Brain pericyte (primary cell): ENCODE measurements at places on chromosomes 5 and 9.

GRCh38 chr5:2217219-2217618, 334.5 kb upstream of the IRX4 start:
- DNase-seq, result no peak

GRCh38 chr5:87121304-87122150, 146.2 kb upstream of the RASA1 start:
- peak; percentile 13 for DNase-seq

DNA sequence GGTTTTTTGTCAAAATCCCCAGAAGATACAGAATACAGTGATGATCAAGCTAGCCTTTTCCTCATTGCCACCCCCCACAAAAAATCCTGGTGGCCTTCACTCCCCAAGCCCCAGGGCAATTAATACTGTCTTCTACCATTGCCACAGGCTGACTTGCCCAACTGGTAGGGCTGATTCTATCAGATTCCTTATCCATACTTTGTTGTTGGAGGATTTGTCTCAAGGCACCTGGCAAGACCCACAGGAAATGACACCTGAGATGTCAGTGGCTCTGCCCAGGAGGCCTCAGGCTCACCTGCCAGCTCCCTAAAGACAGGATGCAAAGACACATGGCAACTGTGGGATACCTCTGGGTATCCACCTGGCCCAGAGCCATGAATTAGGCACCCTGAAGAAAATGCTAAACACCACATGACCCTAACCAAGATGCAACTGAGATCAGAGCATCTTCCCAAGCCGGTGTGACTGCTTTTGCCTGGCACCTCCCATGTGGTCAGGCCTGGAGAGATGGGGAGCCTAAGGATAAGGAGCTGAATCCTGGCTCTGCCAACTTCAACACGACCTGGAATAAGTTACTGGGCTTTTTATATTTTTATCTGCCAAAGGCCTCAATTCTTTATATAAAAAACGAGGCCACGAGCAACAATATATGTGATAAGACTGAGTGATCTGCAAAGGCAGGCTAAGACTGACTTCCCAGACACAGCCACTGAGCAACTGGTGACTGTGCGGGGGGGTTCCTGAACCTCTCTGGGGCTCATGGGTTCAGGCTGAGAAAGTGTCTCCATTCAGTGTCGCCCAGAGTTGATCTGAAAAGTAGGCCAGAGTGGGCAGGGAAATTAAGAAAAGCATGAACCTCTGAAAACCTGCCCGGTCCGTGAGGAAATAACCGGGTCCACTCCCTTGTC, 944 bp downstream of the ATOX1 start:
- no peak for DNase-seq

DNA sequence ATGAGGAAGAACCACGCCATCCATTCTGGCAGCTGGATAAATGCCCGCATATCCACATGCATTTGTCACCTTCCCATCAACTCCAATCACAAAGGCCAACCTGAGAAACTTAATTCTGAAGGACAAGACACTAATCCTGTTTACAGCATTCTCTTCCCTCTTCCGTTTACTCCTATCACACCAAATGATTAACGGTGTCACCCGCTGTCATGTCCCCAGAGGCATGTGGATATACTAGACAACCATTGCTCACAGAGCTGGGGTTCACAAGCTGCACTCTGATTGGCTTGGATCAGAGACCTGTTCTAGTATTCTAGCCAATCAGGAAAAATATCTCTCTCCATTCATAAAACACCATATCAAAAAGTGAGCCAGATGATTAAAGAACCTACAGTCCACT, 3.6 kb downstream of the MACROH2A1 start:
- no peak for DNase-seq

DNA sequence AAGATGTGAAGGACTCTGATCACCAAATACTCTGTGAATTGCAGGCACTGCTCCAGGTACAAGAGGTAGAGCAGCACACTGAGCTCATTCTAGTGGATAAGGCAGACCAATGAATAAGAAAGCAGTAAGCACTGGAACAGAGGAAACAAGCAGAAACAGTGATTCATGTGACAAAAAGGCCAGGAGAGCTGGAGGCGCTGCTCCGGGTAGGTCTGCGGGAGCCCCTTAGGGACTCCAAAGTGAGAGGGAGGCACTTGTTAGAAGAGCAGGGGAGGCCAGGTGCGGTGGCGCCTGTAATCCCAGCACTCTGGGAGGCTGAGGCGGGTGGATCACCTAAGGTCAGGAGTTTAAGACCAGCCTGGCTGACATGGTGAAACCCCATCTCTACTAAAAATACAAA, 231.6 kb upstream of the NFIL3 start:
- DNase-seq, result no peak

- no peak for DNase-seq
These were observed 9.4 kb upstream of the HAVCR1 start for GRCh38 chr5:157068339-157068738.

- no peak for DNase-seq
These were observed 95.2 kb downstream of the APTX start for GRCh38 chr9:32906213-32906612.

DNA sequence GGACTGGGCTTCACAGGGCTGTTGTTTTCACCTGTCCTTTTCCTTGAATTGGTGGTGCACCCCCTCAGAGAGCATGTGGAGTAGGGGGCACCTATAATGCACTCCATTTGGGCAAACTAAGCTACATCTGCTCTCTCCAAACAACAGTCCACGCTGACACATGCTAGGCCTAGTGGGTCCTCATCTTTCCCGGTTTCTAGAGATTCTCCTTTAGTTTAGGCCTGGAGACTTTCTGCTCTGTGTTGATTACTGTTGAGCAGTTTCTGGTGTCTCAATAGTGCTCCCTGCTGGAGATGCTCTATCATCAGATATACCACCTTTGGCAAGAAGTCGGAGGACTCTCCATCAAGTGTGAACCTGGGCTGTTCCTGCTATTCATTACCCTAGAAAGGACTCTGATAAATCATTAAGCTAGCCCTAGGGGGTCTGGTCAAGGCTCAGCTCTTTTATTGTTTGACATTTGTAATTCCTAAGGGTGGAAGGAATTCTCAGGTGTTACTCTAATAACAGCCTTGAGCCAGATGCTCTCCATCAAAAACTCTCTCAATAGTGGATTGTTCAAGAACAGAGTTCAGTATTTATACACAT, 64.0 kb upstream of the FYB1 start:
- peak; percentile 17 for DNase-seq

DNA sequence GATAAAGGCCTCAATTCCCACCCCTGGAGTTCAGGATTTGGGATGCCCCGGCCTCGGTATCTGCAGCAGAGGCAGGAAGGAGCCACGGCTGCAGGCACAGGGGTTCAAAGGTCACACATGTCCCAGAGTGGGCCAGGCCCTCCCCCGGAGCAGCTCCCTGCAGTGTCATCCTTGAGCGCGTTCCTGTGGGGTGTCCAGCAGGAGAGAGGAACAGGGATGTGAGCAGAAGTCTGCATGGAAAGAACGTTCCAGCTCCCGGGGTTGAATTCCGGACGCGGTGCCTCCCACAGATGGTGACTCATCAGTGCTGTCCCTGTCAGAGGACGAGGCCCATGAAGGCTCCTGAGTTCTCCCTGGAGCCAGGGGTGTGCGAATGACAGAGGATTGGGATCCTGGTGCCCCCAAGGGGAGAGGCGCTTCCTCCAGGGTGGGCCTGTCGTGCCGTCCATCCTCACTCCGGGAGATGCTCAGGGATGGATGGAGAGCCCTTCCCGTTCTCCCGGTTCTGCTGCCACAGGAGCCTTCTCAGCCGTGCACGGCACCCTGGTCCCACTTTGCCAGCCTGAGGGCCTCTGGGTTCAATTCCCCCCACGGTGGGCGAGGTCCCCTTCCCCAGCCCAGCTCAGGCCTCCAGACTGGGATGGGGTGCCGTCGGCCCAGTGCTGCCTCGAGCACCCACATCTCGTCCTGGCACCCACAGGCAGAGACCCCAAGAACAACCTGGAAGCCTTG, 3.1 kb downstream of the LCN1 start:
- no peak for DNase-seq

DNA sequence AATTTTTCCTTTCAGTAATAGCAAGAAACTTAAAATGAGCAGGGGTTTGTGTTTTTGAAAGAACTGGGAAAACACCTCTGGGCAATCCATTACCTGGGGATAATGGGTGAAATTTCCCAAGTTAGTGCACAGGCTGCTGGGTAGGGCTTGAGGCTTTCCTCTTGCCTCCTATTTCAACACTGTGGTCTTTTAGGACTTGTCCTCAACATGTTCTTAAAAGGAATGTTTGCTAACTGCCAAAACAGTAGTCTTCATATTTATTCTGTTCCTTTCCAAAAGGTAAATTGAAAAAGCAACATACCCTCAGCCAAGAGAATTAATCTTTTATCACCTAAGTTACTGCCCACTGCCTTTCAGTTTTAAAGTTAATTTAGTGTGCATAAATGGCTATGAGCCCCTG, 158.3 kb upstream of the CCDC152 start:
- no peak for DNase-seq

DNA sequence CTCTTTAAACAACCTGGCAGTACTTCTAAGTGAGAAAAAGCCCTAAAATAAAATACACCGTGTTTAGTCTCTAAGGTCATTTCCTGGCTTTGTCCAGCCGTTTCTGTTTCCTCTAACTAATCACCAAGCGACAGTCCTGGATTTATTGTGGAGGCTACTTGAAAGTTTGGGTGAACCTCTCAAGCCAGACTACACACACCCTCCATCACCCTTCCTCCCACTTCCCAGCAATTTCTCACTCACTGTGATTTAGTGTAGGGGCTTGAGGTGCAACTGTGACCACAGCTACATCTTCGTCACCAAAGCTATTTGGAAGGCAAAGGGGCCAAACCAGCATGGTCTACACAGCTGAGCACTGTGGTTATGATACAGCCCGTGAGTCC, 240.0 kb upstream of the SLC24A2 start:
- no peak for DNase-seq

DNA sequence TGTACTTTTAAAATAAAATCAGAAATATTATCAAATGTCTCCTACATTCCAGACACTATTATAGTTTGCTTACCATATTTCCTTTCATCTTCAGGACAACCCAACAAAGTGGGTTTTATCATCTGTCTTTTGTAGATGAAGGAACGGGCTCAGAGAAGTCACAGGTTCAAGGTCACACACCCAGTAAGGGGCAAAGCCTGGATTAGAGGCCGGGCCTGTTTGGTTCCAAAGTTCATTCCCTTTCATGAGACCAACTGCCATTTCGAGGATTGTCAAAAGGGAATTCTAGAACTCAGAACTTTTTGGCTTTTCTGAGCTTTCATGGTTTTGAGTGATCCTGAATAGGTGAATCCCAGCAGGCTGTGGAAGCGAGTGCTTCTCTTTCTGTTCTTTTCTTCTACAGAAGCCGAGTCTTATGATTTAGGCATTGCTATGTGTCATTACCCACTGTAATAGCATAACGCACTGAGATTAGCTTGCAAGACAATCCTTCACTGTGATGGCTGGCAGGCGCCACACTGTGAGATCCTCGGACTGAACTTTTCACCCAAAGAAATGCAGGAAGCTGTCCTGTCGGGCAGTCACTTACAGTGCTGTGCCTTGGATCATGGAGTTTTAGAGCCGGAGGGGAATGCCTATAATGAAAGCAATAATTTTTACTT, 43.8 kb upstream of the ANKH start:
- DNase-seq, result peak; percentile 30

GRCh38 chr5:72355706-72356299, 35.6 kb downstream of the PTCD2 start:
- DNase-seq, result no peak

DNA sequence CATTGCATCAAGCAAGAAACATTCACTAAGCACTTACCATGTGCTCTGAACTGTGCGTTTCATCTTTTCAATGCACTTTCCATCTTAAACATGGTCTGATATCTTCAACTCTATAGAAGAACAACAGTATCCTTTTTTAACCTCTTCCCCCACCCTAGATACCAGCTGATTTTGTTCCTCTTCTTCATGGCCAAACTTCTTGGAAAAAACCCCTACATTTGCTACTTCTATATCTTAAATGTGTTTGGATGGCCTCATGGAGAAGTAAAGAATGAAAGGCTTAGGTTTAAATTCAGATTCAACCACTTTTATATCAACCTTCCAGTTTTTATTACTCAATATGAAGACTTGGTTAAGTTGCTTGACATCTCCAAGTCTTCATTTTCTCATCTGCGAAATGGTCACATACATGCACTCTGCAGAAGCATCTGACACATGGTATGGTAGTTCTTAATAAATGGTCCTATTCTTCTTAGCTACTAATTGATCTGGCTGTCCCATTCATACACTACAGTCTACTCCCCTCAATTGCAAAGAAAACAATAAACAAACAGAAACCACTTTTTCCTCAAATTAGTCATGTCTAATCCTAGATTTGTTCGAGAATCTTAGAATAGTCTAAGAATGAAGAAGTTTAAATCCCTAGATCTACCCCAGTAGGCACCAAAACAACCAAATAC, 59.4 kb downstream of the FYB1 start:
- DNase-seq, result no peak

DNA sequence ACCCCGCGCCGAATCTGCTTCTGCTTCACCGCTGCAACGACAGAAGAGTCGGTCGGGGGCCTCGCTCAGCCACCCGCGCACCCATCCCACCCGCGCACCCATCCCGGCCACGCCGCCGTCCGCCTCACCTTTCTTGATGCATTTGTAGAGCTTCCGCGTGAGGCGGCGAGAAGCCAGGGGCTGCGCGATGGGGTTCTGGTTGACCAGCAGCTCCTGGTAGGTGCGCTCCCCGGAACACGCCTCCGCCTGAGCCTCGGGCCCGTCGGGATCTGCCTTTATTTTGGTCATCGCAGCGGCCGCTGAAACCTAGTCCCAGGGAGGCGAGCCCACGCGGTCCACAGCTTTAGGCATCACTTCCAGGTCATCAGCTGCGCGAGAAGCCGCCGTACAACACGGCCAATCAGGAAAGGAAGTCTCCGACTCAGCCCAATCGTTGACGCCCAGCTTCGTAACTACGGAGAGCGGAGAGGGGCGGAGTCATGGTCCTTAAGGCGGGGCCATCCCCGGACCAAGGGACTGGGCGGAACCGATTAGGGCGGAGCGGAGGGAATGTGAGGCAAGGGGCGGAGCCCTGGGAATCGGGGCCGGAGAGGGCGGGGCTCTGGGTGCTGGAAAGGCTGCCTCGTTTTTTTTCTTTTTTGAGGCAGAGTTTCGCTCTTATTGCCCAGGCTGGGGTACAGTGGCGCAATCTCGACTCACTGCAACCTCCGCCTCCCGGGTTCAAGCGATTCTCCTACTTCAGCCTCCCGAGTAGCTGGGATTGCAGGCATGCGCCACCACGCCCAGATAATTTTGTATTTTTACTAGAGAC, at the start of gene NHP2:
TSS of gene NHP2 (minus strand) at position 356 of the 811 bp plus-strand sequence. CDS start at position 288, 68 bp downstream.
- peak; percentile 97 for DNase-seq

GRCh38 chr9:135533113-135533512, 11.9 kb downstream of the LCN1 start:
- DNase-seq, result no peak

DNA sequence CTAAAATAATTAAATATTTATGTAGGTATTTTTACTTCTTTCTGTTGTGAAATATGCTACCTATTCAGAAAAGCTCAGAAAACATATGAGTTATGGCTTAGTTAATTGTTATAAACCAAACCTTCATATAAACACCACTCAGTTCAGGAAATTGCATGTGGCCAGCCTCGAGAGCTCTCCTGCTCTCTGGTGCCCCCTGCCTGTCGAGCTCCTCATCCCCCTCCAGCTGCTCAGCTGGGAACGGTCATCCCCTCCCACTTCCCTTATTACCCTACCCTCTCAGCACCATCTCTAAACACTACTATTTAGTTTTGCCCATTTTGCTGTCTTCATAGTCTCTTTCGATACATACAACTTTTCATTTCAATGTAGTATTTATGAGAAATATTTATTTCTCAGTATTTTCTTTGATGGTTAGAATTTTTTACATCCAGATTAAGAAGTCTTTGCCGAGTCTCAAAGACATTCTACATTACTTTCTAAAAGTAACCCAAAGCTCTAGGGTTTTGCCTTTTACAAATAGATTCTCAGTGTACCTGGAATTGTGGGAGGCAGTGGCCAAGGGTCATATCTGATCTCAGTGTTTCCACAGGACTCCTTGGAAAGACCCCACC, 51.2 kb upstream of the SEMA4D start:
- no peak for DNase-seq
